ENCODE measurements at places on chromosomes 2 and 18. TPM values are rescaled to one million over a fixed set of nuclear protein-coding genes. Genes with fewer than 3 reads are reported as not detected.

- DNase-seq: no peak
Measured at GRCh38 chr2:212695426-212695825, 156.8 kb upstream of the ERBB4 start.

GRCh38 chr2:171747371-171747770, 60.1 kb downstream of the DYNC1I2 start:
- no peak for DNase-seq

FSHR gene
- total RNA-seq: not detected

- no peak for DNase-seq
Measured at GRCh38 chr2:207236156-207236935, 70.6 kb upstream of the KLF7 start.

DNA sequence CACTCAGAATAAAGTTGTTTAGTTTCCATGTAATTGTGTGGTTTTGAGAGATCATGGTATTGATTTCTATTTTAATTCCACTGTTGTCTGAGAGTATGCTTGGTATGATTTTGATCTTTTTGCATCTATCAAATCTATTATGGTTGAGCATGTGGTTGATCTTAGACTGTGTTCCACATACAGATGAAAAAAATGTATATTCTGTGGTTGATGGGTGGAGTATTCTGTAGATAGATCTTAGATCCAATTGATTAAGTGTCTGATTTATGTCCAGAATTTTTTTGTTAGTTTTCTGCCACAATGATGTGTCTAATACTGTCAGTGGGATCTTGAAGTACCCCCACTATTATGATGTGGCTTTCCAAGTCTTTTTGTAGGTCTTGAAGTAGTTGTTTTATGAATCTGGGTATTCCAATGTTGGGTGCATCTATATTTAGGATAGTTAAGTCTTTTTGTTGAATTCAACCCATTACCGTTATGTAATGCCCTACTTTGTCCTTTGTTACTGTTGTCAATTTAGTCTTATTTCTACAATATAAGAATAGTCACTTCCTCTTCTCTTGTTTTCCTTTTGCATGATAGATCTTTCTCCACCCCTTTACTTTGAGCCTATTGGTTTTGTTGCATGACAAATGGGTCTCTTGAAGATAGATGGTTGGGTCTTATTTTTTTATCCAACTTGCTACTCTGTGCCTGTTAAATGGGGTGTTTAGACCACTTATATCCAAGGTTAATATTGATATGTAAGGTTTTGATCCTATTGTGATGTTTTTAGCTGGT, 101.8 kb downstream of the TRABD2A start:
- DNase-seq: no peak

GRCh38 chr2:98901702-98902101, 34.3 kb downstream of the CRACDL start:
- DNase-seq: no peak

DNA sequence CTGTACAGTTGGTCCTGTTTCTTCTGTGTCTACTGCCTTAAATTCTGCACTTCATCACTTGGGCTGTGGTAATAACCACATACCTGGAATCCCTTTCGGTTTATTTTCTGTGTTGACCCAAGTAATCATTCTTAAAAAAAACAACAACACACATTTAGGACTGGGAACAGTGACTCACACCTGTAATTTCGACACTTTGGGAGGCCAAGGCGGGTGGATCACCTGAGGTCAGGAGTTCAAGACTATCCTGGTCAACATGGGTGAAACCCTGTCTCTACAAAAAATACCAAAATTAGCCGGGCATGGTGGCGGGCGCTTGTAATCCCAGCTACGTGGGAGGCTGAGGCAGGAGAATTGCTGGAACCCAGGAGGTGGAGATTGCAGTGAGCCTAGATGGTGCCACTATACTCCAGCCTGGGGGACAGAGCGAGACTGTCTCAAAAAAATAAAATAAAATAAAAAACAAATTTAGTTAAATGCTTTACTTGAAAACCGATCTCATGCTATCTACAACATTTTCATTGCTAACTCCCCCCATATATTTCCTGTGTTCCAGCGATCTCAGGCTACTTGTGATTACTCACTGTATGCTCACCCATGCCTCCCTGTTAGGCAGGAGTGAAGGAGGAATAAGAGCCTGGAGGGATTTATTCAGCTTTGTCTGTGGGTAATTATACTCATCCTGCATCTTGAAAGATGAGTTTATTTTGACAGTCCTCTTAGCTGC, 18.2 kb downstream of the ACSL3 start:
- DNase-seq: peak; percentile 53

KLHL30 gene
- 6.3 TPM for total RNA-seq

SPDYA gene
- total RNA-seq: not detected

DNA sequence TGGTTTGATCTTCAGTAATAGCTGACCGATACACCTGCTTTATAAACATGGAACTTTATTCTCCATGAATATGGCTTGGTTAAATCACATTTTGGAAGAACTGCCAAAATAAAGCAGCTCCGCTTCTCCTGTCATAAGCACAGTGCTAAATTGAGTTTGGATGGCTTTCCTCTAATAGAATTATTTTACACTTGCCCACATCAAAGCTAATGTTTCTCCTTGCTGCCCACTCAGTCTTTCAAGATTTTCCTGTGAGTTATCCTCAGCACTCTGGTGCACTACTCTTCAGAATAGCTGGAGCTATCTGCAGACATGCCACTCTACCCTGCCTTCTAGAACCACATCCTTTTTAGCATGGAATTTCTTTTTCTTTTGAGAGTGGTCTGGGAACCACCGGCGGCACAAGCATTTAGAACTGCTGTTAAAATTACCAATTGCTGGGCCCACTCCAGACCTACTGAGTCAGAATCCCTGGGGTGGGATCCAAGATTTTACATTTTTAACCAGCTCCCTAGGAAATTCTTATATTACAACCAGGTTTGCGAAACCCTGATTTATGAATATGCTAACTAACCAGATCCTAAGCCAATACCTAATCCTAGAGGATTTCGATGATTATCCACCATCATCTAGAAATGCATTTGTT, 283.3 kb downstream of the AFF3 start:
- no peak for DNase-seq

NT5C1B gene
- not detected for total RNA-seq

- no peak for DNase-seq
Measured at GRCh38 chr2:33477473-33478468, 1.3 kb downstream of the RASGRP3 start.
